Activated naive CD4-positive, alpha-beta T cell treated with anti-CD3 and anti-CD28 coated beads for 36 hours (primary cell): ENCODE measurements at places on chromosomes 12 and 14. TPM values are rescaled to one million over a fixed set of nuclear protein-coding genes. Genes with fewer than 3 reads are reported as not detected.

The SERPINA10 gene
- total RNA-seq, result not detected

The PUS1 gene
- total RNA-seq, result 37.7 TPM

- no peak for DNase-seq
These were observed 87.5 kb downstream of the PLXNC1 start for GRCh38 chr12:94235848-94236247.

GRCh38 chr14:96876747-96877146, 79.6 kb downstream of the VRK1 start:
- DNase-seq, result no peak

The COX8C gene
- 0.79 TPM for total RNA-seq

The PZP gene
- not detected for total RNA-seq

GRCh38 chr14:34489324-34489723, 27.3 kb upstream of the SPTSSA start:
- DNase-seq, result no peak

- no peak for DNase-seq
These were observed 1.0 kb downstream of the TMEM121 start for GRCh38 chr14:105527381-105527825.

The ASPG gene
- total RNA-seq, result not detected

DNA sequence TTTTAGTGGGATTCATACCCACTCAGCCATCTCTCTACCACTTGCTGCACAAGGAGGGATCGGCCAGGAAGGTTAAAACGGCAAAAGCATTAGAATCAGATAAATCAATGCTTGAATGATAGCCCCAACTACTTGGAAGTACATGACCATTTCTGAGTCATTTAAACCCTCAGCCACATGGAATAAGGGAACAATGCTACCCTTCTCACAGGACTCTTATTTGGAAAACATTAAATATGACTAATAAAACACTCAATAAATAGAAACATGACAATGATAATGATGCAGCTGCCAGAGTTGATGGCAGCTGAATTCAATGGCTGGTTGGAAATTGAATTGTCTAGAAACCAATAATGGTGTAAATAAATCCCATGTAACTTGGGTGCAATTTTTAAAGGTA, 165.4 kb downstream of the FLRT2 start:
- DNase-seq, result no peak

DNA sequence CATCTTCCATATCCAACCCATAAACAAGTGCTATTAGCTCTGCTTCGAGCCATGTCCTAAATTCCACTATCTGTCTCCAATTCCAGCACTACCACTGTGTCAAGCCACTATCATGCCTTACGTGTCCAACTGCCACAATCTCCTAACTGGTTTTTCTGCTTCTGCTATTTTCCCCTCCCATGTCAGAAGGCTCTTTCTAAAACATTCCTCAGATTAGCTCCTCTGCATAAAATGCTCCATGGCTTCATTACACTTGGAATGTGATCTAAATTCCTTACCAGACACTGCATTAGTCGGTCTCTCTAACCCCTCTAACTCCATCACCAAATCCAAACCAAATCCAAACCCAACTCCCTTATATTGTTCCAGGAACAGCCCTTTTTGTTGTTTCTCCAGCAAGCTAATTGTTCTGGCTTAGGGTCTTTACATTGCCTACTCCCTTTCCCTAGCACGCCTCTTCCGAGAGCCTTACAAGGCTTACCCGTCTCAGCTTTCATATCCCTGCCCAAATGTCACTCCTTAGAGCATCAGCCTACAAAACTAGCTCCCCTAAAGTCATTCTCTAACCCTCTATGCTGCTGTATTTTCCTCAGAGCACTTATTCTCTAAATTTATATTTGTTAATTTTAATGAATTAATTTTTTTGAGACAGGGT, 139.7 kb downstream of the HELB start:
- no peak for DNase-seq

DNA sequence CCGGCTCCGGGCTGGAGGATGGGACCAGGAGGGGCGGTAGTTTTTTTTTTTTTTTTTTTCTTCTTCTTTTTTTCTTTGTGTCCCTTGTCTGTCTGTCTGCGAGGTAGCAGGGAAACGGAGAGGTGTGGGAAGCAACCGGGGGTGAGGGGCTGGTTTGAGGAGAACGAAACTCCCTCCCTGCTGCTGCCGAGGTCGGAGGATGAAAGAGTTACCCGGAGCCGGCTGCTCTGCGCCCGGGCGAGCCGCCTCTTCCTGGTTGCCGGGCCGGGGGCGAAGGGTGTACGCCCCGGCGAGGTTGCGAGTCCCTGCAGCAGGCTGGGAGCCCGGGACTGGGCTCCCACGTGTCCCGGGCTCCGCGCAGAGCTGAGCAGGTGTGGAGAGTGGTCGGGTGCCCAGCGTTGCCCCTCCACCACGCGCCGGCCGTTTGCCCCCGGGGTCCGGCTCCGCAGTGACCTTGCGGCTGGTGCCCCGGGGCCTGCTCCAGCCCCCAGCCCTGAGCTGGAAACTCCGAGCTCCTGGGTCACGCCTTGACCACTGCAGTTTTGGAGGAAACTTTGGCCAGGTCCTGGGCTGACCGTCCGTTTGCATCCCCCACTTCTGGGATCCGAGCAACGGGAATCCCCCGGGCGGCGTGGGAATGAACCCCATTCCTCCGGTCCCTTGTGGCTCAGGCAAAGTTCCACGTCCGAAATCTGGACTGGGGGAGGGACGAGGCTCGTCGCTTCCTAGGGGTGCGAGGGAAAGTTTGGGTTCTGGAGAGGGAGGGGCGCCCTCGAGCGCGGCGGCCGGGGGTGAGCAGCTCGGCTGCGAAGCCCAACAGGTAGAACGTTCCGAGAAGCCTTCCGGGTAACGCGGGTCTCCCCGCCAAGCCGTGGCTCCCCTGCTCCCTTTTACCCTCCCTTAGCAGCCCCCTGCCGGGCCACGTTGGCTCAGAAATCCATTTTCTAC, 1.3 kb downstream of the CHST11 start:
- peak; percentile 62 for DNase-seq

The AGAP2 gene
- total RNA-seq, result 28.0 TPM

DNA sequence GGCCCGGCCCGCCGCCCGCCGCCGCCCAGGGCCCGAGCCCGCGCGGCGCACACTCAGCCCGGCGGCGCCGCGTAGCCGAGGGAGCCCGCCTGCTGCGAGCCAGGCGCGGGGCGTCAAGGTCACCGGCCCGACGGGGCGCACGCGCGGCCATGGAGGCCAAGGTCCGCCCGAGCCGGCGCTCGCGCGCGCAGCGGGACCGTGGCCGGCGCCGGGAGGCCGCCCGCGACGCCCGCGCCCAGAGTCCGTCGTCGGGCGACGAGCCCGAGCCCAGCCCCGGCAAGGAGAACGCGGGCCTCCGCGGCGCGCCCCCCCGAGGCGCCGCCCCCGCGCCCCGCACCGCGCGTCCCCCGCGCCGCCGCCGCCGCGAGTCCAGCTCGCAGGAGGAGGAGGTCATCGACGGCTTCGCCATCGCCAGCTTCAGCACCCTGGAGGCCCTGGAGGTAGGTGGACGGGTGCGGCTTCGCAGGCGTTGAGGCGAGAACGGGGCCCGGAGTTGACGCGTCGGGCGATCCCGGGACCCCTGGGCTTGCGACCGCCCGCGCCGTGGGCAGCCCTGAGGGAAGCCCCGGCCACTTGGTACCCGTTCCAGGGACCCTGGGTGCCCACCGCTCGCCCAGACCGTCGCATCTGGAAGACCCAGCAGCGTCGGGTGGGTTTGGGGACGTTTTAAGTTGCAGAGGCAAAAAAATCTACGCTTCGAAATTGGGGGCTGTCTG, 629 bp downstream of the FBRSL1 start:
- no peak for DNase-seq

The ALDH1L2 gene
- 14.3 TPM for total RNA-seq
